ENCODE measurements at places on chromosomes 5 and 9.

DNA sequence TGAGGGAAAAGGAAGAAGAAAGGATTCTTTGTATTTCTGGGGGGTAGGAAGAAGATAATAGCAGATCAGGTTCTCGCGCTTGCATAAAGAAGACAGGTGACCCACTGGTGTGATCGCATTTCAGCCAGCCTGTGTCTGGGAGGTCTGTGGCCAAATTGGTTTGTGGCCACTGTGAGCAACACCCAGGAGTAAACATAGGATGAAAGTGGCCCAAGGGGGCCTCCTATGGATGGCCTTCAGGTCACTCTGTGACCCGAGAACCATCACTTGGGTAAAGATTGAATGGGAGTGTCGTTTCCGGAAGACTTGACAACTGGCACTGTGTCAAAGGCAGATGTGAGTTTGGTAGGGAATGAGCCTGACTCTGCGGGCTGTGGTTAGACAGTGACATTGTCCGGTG lies 34.2 kb downstream of the RAI14 start:
- no peak for DNase-seq

- DNase-seq, result no peak
Measured at GRCh38 chr5:95843733-95844223, 21.3 kb upstream of the GLRX start.

- DNase-seq, result no peak
Measured at GRCh38 chr5:8254674-8255073, 385.7 kb downstream of the MTRR start.

- peak; percentile 30 for DNase-seq
Measured at GRCh38 chr5:42483472-42484154, 60.4 kb downstream of the GHR start.

GRCh38 chr5:103561685-103562452 lies 720 bp downstream of the NUDT12 start:
- DNase-seq, result no peak

DNA sequence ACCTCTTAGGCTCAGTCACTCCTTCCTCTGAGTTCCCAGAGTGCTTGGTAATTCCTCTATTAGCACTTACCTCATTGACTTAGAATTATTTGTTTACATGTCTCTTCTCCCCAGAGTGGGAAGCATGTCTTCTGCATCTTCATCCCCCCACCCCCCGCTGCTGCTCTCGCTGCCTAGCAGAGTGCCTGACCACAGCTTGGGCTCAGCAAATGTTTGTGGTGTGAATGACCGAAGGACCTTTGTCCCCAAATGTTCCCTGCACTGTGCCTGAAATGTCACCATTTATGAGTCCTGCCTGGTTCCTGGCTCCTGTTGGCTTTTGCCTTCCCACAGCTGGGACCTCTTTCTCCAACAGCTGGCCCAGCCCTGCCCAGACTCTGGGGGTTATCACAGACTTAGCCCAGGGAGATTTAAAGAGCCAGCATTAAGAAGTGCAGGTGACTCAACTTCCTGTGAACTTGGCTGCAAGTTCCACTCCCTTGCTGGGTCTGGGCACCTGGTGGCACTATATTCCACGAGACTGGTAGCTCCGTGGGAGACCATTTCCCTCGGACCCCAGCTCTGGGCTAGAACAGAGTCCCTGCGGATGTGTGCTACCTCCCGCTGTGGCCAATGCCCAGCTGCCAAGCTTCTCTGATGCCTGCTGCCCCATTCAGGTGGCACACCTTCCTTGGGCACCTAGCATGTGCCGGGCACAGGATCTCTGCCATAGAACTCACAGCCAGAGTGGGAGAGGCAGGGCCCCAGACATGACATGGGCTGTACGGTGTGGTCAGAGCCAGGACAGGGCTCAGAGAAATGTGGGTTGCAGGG lies 1.8 kb upstream of the HMCN2 start:
- DNase-seq, result no peak

DNA sequence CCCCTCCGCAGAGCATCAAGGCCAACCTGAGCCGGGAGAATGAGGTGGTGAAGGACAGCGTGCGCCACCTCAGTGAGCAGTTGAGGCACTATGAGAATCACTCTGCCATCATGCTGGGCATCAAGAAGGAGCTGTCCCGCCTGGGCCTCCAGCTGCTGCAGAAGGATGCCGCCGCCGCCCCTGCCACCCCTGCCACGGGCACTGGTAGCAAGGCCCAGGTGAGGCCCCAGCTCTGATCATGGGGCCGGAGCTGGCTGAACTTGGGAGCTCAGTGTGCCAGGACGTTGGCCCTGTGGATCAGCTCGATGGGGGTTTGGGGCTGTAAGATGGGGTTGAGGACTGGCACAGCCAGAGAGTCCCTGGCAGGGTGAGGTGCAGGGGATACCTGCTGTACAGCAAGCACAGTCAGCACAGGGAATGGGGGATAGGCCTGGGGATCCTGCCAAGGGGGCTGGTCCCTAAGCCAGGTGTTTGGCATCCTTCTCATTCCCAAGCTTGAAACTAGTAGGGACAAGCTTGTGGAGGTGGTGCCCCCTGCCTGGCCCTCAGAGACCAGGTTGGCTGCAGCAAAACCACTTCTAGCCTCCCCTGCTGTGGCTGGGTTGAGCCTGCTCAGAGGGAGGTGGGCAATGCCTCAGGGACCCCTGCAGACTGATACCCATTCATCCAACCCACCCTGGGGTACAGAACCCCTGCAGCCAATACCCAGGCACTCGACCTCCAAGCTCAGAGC lies 22.5 kb downstream of the OLFML2A start:
- DNase-seq, result no peak

GRCh38 chr5:144191998-144192397 lies 21.3 kb downstream of the KCTD16 start:
- no peak for DNase-seq

GRCh38 chr9:135722365-135722764 lies 20.4 kb downstream of the KCNT1 start:
- DNase-seq, result no peak

GRCh38 chr9:38421498-38422211 lies 2.6 kb downstream of the IGFBPL1 start:
- no peak for DNase-seq
